ENCODE measurements at places on chromosomes 1 and 21.

GRCh38 chr1:161172349-161172748 is 5.0 kb downstream of the B4GALT3 start:
- no peak for DNase-seq

GRCh38 chr1:117707371-117707770 is 101.5 kb downstream of the TENT5C start:
- DNase-seq = no peak

DNA sequence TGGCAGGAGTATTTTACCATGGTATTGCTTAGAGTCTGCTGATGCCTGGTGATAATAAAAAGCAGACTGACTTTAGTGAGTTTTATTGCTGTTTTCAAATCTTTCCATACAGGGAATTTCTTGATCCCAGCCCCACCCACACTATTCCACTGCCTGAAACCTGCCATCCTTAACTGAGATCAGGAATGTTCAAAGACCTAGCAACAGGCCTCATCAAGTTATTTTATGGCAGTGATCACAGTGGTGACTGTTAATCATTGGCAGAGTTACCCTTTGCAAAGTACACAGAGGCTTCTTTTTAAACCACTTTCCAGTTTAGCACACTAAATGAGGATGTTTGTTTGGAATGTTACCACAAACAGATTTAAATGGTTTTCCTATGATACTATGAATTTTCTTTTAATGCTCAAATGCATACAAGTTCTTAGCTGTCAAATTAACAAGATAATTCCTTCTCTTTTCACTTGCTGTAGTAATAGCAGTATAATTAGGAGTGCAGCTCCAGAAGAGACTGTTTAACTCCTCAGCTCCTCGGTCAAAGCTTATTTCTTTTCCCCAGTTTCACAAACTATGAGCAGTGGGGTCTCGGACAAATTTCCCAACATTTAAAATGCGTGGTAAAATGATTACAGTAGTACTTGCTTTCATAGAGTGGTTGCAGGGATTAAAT is 69.9 kb upstream of the USP25 start:
- DNase-seq = no peak

- DNase-seq = no peak
Observed at GRCh38 chr21:20882462-20883407, 115.5 kb upstream of the NCAM2 start.

- DNase-seq = no peak
Observed at GRCh38 chr1:8752411-8752810, 65.0 kb downstream of the RERE start.

DNA sequence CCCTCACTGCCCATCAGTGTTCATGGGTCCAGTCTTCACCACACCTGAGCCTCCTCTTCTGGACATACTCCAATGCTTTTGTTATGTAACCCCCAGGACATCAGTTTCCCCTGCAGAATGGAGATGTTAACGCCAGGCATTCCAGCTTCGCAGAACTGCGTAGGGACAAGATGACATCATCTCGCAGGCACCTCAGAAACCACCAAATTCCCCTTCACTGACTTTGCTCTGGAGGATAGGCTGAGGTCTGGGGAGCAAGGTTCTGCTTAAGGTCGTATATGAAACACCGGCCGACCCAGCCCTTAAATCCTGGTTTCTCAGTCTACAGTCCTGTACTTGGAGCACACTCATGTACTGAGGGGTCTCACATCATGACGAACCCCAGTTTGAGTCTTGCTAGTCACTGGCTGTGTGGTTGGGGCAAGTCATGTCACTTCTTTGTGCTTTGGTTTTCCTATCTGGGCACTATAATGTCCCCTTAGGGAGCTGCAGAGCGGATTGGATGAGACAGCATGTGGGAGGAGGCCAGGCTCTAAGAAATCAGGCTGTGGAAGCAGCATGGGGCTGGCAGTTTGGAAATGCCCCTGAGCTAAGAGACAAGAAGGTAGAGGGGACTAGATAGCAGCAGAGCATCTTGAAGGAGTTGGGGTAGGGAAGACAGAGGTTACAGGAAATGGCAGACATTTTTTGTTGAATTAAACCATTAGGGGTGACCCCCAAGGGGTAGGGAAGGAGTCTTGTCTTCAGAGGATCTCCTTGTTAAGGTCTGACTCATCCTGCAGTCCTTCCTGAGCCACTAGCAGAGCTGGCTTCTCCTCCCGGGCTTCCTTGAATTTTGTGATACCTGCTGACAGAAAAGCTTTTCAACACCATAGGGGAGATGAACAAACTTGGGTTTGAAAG is 138.3 kb downstream of the FOXD2 start:
- DNase-seq = no peak

GRCh38 chr1:165877940-165878556 is 50.6 kb downstream of the UCK2 start:
- no peak for DNase-seq

DNA sequence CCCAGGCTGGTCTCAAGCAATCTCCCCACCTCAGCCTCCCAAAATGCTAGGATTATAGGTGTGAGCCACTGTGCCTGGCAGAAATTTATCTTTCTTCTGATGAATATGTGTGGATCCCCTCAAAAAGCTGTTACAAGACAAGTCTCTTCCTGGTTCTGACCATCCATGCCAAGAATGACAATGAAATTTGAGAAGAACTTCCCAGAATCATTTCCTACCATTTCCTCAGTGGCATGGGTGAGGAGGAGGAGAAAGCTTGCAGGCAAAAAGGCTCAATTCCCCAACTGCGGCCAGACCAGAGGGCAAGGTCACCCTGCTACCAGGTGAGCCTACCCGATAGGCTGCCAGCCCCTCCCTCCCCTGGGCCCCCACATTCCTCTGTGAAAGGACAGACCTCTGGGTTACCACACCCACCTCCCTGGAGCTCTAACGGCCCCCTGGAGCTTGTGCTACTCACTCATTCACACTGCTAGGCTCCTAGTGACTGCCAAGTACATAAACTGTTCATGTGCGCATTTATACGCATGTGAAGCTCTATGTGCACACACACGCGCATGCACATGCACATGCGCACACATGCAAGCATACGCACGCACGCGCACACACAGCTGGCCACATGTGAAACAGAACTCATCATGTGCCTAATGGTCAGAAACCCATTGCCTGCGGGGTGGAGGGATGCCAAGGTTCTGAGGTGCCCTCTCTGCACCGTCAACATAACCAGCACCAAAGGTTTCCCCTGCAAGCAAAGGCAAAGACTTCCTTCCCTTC is 17.0 kb downstream of the MRAP start:
- DNase-seq = no peak

DNA sequence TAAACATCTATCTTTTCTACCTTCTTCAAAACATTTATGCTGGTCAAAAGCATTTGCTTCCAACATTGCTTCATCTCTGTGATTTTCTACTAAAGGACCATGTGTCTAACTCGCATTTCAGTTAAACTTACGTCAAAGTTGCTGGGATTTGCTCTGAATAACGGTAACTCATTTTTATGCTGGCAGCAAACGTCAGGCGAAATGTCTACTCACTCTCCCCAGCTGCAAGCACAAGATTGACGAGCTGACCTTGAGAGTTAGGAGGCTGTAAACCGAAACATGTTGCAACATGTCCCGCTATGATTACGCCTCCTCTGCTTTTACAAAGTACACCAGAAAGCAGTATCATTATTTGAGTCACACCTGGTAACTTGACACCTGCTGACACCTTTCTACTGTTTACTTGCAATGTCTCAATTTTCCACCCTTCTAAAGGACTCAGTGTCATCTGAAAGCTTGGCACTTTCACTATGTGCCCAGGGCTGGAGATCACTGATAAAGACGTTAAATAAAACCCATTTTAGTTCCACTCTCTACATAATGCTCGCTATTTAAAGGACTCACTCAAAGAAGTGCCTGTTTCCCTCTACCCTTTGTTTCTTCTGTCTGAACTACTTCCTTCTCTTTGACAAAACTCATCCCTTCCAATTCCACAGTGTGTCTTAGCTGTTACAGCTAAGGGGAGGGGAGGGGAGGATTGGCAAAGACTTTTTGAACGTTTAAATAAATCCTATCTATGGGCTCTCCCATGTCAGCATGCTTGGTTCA is 111.9 kb downstream of the PTPN14 start:
- DNase-seq = peak; percentile 16

- DNase-seq = no peak
Observed at GRCh38 chr1:186255266-186255665, 119.8 kb downstream of the TPR start.

DNA sequence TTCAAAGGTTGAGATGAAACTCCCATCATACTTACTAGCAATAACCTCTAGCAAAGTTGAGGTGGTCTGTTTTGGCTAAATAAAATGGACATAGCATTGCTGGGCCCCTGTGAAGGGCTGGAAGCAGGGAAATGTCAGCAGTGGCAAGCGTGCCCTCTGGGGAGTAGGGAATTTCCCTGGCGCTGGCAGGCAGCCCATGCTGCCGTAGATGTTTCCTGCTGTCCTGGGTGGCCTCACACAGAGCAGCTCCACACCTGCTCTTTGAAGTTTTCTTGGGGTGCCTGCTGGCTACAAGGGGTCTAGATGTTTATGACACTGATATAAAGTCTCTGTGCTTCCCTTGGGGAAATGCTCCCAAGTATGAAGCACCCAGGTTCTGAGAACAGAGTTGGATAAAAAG is 30.2 kb downstream of the ADARB1 start:
- DNase-seq = no peak

GRCh38 chr1:26109229-26110164 is 2.1 kb upstream of the PDIK1L start:
- no peak for DNase-seq

GRCh38 chr1:62395291-62395690 is 41.6 kb upstream of the USP1 start:
- no peak for DNase-seq

DNA sequence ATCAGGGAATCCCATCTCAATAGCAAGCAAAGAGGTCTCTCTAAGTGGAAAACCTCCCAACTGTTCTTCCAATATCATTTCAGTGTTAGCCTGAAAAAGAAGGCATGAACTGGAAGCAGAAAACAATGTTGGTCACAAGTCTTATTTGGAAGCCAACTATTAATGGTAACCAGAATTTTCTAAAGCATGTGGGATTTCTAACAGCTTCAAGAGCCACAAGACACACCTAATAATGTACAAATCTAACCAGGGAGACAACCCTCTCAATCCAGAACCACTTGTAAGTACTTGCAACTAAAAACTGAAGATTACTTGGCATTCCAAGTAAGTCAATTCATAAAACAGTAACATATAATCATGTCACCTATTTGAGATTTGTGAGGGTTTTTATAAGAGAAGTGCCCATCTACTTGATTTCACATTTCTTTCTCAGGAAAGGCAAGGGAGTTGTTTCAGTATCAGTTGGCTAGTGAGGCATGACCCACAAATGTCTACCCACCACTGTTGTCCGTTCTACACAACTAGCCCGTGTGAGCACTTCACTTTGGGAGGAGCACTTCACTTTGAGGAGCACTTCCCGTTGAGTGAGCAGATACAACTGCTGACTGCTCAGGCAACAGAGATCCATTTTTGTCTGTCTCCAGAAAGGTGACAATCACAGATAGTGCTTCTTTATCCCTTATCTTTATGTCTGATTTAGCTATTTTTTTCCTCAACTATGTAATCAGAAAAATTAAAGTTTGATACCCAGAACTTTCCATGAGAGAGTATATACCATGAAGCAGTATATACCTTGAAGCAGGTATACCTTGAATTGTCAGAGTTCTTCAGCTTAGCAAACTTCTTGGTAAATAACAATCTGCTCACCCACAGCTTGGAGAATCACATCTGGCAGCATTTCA is 11.1 kb downstream of the STX6 start:
- DNase-seq = no peak

- DNase-seq = no peak
Observed at GRCh38 chr1:12477936-12478611, 139.9 kb downstream of the DHRS3 start.

GRCh38 chr1:26724926-26725325 is 29.1 kb downstream of the ARID1A start:
- no peak for DNase-seq

GRCh38 chr1:11184973-11185372 is 4.2 kb upstream of the ANGPTL7 start:
- DNase-seq = no peak

DNA sequence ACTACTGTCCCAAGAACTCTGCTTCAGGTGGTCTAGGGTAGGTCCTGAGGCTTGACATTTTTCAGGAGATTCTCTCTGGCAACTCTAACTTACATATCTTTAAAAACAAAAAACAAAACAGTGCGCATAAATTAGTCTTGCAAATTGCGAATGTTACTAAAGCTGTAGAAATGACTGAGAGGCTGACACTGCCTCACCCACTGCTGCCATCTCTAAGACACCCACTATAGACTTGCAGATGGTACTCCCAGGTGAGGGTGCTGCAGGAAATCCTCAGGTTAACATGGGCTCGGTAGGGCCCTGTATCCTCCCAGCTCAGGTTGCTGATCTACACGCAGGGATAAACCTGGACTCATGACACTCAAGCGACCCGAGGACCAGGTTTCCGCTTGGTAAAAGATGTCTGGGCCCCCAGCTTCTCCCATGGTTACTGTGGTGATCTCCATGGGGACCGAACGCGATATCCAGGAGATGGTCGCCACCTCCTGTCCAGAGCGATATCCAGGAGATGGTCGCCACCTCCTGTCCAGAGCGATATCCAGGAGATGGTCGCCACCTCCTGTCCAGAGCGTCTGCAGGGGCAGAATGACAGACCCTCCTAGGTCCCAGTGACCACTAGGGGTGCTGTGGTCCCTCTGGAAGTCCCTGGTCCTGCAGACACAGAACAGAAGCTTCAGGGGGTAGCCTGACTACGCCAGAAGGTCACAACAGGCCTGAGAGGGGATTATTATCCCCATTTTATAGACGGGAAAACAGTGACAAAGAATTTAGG is 16.2 kb upstream of the LY9 start:
- DNase-seq = no peak

DNA sequence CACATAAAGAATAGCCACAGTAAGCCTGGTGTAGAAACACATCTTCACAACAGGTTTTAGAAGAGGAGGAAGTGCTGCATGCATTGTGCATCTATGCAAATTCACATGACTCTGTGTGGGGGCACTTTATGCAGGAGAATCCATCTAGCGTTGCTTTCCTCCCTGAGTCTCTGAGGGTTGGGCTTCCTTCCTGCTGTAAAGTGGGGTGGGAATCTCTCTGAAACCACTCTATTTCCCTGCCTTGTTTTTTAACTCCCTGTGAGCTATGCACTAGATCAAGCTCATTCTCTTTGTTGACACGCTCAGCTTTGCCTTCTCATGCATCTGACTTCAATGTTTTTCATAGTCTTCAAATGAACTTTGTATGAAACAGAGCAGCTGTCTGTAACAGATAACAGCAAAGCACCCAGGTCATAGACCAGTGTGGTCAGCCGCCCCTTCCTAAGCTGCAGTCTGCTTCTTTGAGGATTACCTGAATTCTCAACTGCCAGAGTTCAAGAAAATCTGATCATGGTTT is 102.7 kb upstream of the DPH5 start:
- no peak for DNase-seq

GRCh38 chr21:41873005-41873404 is 6.1 kb downstream of the PRDM15 start:
- no peak for DNase-seq

- no peak for DNase-seq
Observed at GRCh38 chr1:29800120-29800519, 563.8 kb downstream of the PTPRU start.

Data from activated T-cell treated with anti-CD3 and anti-CD28 coated beads for 24 hours (primary cell).